ENCODE measurements at places on chromosomes 16 and 17. TPM values are rescaled to one million over a fixed set of nuclear protein-coding genes. Genes with fewer than 3 reads are reported as not detected.

DNA sequence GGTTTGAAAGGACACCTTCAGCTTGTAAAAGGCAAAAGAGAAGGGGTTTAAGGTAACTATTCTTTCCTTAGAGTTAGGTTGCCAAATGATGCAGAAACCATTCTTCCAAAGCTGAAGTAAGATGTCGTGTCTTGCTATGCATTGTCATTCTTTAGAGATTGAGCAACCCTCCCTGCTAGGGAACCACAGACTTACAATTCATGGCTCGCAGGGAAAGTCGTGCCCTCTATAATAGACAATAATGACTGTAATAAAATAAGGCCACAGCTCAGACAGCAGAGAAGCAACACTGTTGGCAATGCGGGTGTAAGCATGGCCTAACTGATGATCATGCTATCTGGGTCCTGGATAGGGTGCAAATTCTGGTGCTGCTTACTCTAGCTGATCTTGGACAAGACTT is 129.6 kb upstream of the CDH13 start:
- no peak for DNase-seq

- DNase-seq: no peak
Measured at GRCh38 chr16:88479793-88480760, 27.0 kb downstream of the ZFPM1 start.

DNA sequence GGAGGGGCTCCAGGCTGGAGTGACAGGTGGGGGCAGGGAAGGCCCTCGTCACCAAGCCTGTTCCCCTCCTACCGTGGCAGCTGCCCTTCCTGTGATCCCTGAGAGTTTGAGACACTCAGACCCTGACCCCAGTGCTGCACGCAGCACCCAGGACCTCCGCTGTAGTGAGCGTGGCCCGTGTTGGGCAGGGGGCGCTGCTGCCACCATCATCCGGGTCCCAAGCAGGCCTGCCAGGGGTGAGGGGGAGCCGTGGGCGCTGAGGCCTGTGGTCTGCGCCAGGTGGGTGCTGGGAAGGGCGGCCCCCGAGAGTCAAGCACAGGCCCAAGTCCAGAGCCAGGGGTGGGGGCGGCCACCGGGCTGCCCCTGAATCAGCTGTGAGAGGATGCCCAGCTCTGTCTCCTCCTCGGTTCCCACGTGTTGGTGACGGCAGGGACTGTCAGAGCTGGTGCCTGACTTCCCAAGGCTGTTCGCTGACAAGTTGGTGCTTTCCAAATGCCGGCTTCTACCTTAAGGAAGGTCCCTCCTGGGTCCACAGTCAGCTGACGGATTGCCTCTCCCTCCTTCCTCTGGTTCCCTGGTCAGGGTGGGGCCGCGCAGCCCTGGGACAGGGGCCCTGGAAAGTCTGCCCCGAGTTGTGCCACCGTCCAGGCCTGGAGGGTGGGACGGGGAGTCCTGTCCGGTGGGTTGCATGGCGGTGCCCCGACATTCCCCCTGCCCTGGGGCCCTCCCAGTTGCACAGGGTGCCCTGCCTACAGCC is 31.1 kb downstream of the TPSG1 start:
- DNase-seq: no peak

Gene PRAC2
- 9.5 TPM for total RNA-seq
